Breast epithelium (tissue), 4 donors: ENCODE measurements at places on chromosomes 13 and 19. TPM values are rescaled to one million over a fixed set of nuclear protein-coding genes. Genes with fewer than 3 reads are reported as not detected.

DNA sequence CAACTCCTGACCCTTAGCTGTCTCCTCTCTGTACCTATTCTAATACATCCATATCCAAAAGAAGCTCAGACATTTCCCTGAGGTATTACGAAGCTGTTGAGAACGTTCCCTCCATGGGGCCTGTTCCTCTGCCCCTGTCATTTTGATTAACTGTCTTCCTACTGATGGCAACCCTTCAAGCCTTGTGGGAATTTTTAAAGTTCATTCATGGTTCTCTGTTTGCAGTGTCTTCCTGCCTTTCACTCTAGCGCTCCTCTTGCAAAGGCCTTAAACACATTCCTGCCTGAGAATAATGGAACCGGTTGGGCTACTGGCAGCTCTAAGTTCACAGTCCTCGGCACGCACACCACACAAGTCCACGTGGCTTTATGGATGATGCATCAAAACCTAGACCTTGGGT is 66.1 kb downstream of the LHFPL6 start:
- H3K27ac ChIP-seq = no peak overlapping the region
- H3K4me1 ChIP-seq = no peaks in the 10 kb centered on the region
- DNase-seq = no peak
- H3K36me3 ChIP-seq = no peaks in the 10 kb centered on the region

GRCh38 chr13:30429721-30430694 is 7.7 kb downstream of the UBE2L5 start:
- no peak for DNase-seq
- H3K36me3 ChIP-seq = no peaks in the 10 kb centered on the region
- no peaks in the 10 kb centered on the region for H3K27me3 ChIP-seq

DNA sequence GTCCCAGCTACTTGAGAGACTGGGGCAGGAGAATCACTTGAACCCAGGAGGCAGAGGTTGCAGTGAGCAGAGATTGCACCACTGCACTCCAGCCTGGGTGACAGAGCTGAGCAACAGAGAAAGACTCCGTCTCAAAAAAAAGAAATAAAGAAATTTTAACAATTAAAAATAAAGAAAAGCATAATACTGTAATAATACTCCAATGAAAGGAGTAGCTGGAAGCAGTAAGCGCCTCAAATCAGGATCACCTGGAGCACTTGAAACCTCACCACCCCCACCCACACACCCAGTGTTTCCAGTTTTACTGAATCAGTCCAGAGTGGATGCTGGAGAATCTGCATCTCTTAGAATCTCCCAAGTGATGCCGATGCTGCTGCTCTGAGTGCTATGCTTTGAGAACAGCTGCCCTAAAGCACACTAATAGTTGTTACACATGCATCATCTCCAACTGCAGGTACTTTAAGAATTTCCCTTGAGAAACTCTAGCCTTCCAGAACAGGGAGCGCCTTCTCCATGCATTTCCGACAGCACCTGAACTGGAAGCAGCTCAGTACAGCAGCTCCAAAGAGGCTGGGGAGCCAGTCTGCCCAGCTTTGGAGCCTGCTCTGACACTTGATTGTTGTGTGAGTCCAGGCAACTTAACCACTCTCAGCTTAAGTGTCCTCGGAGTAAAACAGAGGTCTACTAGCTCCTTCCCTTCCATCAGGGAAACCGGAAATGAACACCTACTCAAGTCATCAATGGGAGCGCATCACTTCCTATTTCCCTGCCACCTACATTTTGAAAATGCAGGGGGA is 2.9 kb downstream of the ABCC4 start:
- no peak for DNase-seq
- no peaks in the 10 kb centered on the region for H3K4me1 ChIP-seq
- H3K4me3 ChIP-seq = no peak overlapping the region
- no peaks in the 10 kb centered on the region for H3K27me3 ChIP-seq

GRCh38 chr13:23741879-23742510 is 147.2 kb downstream of the MIPEP start:
- no peaks in the 10 kb centered on the region for H3K36me3 ChIP-seq
- H3K4me3 ChIP-seq = no peak overlapping the region
- H3K27me3 ChIP-seq = no peaks in the 10 kb centered on the region

The RASL11A gene
- 62.2 TPM for total RNA-seq

- H3K27me3 ChIP-seq = no peaks in the 10 kb centered on the region
- H3K36me3 ChIP-seq = no peaks in the 10 kb centered on the region
- no peak for DNase-seq
- no peaks in the 10 kb centered on the region for H3K4me1 ChIP-seq
- H3K27ac ChIP-seq = no peak overlapping the region
Observed at GRCh38 chr19:8131517-8131916, 17.9 kb downstream of the FBN3 start.

DNA sequence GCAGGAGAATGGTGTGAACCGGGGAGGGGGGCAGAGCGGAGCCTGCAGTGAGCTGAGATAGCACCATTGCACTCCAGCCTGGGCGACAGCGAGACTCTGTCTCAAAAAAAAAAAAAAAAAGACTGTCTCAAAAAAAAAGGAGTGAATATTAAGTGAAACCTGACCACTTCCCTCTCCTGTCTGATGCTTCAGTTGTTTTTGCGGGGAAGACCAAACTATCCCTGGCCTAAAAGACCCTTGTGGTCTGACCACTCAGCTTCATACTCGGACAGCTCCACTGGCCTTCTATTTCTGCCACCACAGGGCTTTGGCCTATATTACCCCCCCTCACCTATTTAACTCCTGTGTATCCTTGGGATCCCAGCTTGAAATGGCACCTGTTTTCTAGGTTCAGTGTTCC is 2.3 kb downstream of the CLASRP start:
- H3K27ac ChIP-seq = no peak overlapping the region
- no peaks in the 10 kb centered on the region for H3K27me3 ChIP-seq
- no peak for DNase-seq
- H3K4me1 ChIP-seq = peaks cover 19% of the 10 kb centered on the region
